ENCODE measurements at places on chromosomes 4 and X.
A peak's percentile ranks its signal among the peaks of the same experiment; 100 is the strongest.

GRCh38 chrX:121307449-121307848 is 260.0 kb downstream of the GLUD2 start:
- no peak for DNase-seq

- no peak for DNase-seq
Observed at GRCh38 chr4:166501941-166502382, 628.9 kb downstream of the TLL1 start.

DNA sequence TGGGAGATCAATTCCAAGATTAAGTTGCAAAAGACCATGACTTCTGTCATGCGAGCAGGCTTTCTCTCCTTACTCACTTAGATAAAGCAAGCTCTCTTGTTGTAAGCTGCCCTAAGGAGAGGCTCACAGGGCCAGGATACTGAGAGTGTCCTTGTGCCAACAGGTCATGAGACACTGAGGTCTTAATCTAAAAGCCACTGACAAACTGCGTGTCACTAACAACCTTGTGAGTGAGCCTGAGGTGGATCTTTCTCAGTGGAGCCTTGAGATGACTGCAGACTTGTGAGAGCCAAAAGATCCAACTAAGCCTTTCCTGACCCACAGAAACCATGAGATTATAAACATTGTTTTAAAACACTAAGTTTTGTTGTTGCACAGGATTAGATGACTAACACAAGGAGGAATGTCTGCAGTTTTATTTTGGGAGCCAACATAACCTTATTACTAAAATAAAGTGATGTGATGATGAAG is 170.5 kb downstream of the SLC39A8 start:
- no peak for DNase-seq

DNA sequence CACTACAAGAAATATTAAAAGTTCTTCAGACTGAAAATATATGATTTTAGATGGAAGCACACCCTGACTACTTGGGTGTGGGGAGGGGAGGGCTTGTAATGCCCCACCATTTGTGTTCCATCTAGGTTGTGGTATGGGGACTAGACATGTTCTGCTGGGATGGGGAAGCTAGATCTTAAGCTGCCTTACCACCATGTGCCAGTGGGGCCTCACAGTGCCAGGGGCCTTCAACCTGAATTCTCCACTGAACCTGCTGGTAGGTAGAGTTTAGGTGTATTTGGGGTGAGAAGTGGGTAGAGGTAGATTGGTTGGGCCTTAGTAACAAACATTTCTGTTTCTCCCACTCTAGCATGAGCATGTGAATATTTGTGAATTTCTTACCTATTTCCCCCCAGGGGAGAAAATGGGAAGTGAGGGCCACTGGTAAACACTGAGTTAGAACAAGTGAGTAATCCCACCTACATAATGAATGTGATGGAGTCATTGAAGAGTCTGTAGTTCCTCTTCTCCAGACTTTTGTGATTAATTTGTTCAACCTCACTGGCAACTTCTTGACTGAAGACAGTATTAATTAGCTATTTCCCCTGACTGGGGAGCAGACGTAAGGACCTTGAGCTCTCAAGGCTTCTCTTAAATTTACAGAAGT is 44.0 kb downstream of the BRCC3 start:
- DNase-seq: no peak

GRCh38 chrX:102808336-102808735 is 87.8 kb downstream of the GPRASP3 start:
- DNase-seq: no peak

DNA sequence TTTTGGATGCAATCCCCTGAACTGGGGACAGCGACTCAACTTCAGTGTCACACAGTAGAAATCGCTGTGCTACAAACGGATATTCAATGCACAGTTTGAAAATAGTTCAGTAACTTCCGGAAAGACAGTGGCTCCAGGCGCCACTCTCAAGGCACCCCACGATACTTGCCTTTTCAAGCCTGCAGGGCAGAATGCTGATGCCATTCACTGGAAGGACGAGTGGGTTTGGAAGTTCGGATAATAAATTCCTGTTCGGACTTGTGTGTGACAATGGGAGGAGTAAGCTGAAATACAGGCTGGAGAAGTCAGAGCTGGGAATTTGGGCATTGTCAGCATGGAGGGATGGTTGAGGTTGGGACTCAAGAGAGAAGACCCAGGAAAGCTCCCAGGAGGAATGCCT is 64.3 kb upstream of the HELT start:
- no peak for DNase-seq

GRCh38 chrX:97027384-97027922 is 143.7 kb downstream of the RPA4 start:
- DNase-seq: no peak

DNA sequence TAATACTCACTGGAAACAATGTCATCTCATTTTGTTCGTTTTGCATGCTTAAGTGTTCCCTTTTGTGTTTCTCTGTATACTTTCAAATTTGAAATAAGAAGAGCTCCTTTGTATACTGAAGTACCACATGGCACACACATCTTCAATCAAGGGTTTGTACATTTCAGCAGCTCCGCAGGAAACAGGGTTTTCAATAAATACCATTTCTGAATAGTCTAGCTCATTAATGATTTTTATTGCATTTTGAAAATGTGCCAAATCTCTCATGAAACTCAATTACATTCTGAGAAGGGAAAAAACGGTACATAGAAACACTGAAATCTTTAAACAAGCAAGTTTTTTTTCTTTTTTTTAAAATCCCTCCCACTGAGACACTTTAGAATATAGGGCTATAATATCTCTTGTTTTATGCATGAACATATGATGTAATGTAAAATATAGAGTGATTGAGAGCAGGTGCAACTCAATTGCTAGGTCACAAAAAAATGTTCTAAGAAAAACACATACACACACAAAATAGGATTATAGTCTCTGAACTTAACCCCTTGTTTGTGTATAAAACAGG is 914.2 kb upstream of the PCDH7 start:
- DNase-seq: no peak

DNA sequence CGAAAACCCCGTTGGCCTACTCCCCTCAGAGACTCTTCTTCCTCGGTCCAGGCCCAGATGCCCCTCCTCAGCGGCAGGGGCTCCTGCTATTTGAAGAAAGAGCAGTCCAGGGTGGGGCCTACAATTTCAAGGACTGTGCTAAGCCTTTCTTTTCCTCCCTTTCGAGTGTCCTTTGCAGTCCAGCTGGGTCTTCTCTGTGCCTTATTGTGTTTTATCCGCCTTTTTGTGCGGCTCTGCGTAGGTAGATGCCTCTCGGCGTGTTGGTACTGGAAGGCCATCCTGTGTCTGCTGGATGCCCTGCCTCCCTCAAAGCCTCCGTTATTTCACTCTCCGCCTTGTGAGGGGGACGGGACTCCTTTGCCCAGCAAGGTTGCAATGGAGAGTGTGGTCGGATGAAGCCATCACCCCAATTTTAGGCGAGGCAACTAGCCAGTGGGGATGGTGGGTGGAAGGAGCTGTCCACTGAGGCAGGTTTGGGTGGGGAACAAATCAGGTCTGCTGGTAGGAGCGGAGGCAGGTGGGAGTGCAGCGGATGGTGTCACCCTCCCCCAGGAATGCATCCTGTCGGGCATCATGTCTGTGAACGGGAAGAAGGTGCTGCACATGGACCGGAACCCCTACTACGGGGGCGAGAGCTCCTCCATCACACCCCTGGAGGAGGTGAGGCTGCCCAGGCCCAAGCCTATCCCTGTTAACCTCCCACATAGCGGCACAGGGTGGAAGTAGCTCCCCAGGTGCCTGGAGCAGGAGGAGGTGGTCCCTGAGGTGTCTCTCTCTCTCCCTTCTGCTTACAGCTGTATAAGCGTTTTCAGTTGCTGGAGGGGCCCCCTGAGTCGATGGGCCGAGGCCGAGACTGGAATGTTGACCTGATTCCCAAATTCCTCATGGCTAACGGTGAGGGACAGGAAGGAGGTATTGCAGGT is 1.3 kb downstream of the GDI1 start:
- DNase-seq: no peak

DNA sequence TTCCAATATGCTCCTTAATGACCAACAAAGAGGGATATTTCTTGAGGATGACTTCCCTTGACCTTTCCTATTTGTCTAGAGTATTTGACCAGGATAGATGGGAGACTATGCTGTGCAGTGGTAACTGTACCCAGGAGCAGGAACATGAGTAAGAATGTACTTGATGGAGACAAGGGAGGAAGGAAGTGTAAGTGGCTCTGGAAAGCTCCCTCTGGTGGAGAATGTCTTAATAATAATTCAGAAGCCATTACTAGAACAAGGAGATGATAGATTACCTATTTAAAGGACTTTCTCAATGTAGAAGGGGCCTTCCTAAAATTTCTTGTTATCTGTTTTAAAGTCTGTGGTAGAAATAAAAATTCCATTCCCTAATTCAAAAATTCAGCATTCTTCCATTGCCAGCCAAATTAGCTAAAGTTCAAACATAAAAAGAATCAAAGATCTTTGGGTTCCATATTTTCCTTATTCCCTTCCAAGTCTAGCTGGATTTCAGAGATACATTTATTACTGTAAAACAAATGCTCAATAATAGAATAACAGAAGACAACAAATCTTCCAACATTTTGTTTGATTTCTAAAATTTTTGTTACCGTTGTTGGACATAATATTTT is 83.8 kb downstream of the GRID2 start:
- peak; percentile 61 for DNase-seq

GRCh38 chr4:151833174-151833573 is 72.4 kb upstream of the GATB start:
- DNase-seq: no peak

DNA sequence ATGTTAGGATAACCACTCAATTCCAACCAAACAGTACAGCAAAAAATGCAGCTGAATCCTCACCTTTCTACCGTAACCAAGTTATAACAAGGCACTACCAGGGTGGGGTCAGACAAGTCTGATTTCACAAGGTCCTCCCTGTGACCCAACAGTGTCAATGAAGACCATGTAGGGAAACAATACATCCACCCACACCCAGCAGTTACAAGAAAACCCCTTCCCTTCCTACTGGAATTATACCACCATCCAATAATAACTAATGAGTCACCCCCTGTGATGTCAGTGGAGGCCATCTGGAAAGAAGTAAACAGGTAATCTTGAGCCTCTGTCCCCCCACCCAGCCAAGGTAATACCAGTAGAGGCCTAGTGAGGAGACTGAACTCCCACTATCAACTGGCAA is 117.6 kb downstream of the FGF16 start:
- DNase-seq: no peak

DNA sequence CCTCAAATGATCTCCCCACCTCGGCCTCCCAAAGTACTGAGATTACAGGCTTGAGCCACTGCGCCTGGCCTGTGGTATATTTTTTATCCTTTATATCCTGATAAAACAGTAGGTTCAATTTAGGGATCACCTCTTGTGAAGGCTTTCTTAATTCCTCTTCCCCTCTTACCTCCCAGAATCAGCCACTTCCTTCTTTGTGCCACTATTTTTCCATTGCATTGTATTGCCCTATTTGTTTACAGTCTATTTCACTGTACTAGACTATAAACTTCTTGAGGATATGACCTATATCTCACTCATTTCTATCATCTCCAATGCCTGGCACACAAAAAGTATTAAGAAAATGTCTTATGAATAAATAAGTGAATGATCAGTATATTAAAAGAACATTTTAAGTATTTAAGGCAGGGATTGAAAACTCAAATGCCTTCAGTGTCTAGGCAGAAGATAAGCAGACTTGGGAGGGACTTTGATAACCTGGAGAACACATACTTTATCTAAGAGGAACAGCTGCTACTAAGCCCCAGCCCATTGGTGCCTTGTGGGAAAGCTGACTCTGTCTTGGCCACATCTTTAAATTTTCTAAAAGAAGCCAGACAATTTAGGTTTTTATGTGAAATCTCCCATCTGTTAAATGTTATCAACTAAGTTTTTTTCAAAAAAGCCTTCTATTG is 82.3 kb upstream of the OGT start:
- DNase-seq: peak; percentile 75

- DNase-seq: no peak
Observed at GRCh38 chr4:168411318-168412150, 68.8 kb downstream of the DDX60L start.

DNA sequence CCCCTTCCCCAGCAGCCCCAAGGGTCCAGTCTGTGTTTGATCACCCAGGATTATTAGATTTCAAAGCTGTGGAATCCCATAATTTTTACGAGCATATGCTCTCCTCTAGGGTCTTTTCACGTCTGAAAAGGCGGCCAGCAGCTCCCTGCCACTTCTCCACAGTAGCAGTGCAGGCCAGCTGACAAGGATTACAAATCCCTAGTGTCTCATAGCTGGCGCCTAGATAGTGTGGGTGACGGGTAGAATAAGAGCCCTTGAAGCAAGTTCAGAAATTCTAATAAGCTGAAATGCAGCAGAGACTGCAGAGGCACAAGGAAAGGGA is 79.4 kb downstream of the RLIM start:
- DNase-seq: no peak
